Cerebellar nuclear complex (tissue), 1 donor: ENCODE measurements at places on chromosomes 13 and 19.

DNA sequence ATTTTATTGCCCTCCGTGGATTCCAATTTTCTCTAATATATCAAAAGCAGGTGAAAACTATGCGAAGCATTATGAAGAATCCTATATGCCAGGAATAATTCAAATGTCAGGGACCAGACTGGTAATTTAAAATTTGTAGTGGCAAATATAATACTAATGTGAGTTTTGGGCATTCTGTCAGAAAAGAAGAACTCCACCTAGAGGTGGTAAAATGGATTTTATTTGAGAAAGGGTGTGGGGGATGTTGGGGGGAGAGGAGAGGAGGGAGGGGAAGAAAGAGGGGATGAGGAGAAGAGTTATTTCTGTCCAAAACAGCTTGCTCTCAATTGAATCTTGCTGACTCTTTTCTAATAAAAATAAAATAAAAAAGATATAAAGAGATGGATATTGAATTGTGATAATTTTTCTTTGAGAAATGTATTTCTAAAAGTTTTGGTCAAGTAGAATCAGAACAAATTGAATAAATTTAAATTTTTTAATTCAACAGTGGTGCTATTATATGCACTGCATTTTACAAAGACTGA, 929.3 kb upstream of the SLITRK5 start:
- no peak for DNase-seq

GRCh38 chr13:39349391-39349960, 253.5 kb downstream of the LHFPL6 start:
- DNase-seq, result no peak

DNA sequence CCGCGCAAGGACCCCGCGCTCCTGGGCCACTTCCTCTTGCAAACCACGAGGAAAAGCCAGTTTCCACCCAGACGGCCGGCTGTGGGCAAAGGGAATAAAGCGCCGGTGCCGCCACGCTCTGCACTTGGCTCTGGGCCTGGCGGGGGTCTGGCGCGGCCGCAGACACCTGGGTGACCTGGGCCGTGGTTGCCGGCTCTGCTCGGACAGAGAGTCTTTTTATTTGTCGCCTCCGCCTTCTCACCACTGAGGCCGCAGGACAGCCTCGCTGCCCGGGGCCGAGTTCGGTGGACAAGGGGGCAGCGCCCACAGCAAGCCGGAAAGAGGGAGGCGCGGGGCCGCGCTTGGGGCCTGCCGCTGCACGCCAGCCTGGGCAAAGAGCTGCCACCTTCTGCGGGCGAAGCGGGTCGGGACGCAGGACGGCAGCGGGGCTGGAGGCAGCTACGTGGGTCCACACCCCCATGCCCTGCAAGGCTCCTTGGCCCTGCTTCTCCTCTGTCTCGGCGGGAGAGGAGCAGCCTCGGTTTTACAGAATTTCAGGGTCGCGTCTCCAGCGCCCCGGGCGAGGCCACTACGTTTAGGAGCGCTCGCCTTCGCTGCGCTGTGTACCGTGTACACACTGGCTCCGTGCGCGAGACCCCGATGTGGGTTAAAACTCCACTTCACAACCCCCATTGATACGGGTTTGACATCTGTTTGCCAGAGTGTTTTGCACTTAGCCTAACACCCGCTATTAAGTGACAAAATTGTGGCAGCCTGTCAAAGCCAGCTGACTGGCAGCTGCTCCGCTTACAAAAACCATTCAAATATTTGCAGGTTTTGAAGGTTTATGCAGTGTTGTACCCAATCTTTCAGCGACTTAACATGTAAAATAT, 13.0 kb upstream of the SOX1 start:
- no peak for DNase-seq

DNA sequence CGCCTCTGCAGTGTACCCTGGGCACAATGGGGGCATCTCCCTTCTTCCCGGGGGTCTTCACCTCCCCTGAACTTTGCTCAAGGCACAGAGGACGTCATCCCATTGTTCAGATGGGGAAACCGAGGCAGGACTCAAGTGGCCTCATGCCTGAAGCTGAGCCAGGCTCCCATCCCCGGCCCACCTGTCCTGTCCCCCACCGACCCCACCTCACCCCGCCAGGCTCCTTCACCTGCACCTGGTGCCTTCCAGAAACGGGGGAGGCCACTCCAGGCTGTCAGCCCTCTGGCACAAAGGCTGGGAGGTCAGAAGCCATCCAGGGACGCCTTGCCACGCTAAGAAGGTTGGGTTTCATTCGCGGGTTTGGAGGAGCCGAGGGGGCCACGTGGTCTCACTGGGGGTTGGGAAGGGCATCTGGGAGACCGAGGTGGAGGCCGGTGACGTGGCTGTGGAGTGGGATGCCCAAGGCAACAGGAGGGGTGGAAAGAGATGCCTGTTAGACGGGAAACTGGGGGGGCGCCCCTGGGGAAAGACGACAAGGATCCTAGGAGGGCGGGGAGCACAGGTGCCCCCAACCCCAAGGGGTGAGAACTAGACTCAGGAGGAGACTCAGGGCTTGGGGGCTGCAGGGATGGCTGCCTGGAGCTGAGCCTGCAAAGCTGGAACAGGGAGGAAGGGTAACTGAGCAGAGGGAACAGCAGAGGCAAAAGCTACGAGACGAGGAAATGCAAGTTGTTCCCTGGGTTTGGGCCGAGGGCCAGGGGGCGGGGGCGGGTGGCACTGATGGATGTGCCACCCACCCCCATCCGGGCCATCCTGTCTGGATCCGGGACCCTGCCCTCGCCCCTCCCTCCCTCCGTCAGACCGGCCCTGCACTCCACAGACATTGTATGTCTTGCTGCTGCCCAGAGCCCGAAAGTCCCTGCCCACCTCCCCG, 6.0 kb upstream of the TCF3 start:
- no peak for DNase-seq

GRCh38 chr19:33275559-33275932, 26.8 kb downstream of the CEBPA start:
- DNase-seq, result no peak

GRCh38 chr19:48445256-48445605, 552 bp upstream of the GRWD1 start:
- DNase-seq, result no peak

DNA sequence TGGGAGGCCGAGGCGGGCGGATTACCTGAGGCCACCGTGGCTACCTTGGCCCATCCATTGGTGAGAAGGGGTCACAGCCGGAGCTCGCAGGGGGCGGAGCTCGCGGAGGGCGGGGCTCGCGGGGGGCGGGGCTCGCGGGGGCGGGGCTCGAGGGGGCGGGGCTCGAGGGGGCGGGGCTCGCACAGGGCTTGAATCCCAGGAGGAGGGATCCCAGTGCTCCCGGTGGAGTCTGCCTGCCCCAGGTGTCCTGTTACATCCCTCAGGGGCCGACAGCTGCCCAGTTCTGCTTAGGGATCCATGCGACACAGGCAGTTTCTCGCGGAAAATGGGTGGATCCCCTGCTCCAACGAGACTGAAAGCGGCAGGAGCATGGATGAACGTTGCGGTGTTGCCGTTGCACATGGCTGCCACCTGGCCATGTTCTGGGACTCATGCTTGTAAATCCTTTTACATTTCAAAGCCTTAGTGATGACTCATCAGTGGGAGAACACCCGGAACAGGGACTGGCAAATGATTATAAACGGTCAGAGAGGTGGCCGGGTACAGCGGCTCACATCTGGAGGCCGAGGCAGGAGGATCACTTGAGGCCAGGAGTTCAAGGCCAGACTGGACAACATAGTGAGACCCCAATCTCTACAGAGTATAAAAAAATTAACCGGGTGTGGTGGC, 25.1 kb downstream of the TMPRSS9 start:
- no peak for DNase-seq

DNA sequence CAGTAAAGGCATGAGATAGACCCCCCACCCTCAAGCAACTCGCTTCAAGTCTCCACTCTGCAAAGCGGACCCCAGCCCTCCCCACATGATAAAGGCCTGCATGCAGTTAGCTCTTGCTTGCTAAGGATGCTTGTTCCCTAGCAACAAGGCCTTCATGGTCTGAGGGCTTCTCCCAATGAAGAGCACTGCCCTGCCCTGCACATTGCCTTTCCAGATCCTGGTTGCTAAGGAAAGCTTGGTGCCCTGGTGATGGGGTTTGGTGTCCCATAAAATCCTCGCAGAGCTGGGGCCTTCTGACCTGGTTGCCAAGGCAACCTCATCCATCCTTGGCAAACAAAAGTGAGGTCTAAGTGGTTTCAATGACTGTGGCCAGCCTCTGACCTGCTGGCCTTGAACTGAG, 6.0 kb downstream of the DBP start:
- no peak for DNase-seq
